ENCODE measurements at places on chromosomes 7 and 10.

DNA sequence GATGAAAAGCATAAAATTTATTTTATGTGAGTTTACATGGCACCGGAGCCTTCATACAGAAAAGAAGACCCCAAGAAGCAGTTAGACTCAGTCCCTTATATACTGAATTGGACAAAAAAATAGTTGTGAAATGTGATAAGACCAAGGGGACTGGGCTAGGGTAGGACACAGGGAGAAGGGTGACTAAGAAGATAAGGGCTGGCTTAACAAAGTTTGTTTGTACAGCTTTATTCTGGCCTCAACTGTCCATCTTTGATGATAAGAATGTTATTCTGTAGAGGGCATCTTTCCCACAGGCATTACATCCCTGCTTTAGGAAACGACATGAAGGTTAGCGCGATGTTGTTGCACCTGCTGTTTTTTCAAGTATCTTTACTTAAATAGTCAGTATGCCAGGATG lies 86.5 kb downstream of the SEC61G start:
- no peak for DNase-seq

GRCh38 chr10:63464402-63465292 lies 1.1 kb downstream of the JMJD1C start:
- no peak for DNase-seq

DNA sequence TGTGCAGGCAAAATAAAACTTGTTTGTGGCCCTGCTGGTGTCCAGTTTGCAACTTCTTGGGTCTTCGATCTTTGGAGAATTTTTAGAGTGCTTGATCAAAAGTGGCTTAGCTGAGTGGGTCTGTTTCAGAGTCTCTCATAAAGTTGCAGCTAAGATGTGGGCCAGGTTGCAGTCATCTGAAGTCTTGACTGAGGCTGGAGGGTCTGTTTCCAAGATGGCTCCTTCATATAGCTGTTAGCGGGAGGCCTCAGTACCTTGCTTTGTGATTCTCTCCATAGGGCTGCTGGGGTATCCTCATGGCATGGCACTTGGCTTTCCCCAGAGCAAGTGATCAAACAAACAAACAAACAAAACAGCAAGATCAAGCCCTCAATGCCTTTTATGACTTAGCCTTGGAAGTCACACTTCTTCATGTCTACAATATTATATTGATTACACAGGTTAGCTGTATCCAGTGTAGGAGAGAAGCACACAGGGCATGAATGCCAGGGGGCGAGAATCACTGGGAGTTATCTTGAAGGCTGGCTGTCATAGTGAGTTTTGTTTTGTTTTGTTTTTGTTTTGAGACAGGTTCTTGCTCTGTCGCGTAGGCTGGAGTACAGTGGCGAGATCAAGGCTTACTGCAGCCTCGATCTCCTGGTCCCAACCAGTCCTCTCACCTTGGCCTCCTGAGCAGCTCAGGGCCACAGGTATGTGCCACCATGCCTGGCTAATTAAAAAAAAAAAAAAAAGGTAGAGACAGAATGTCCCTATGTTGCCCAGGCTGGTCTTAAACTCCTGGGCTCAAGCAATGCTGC lies 10.2 kb downstream of the CYP26A1 start:
- no peak for DNase-seq

GRCh38 chr7:130941322-130942210 lies 207.6 kb upstream of the KLF14 start:
- no peak for DNase-seq

- DNase-seq, result no peak
These were observed 133.7 kb upstream of the CDK1 start for GRCh38 chr10:60644436-60645130.

- DNase-seq, result no peak
These were observed 496.3 kb upstream of the KLF6 start for GRCh38 chr10:4281190-4281825.

Measured in DND-41 (cell line).